PC-3 (cell line): ENCODE measurements at places on chromosomes 7 and 10.

GRCh38 chr7:18509481-18509880 lies 13.9 kb downstream of the HDAC9 start:
- no peaks in the 10 kb centered on the region for H3K36me3 ChIP-seq
- peaks cover 38% of the 10 kb centered on the region for H3K4me1 ChIP-seq
- peak overlapping the region; percentile 99 for H3K27ac ChIP-seq
- DNase-seq, result no peak
- H3K4me3 ChIP-seq, result peak overlapping the region; percentile 73
- H3K27me3 ChIP-seq, result no peaks in the 10 kb centered on the region

- no peak overlapping the region for H3K27ac ChIP-seq
- H3K36me3 ChIP-seq, result no peaks in the 10 kb centered on the region
- H3K27me3 ChIP-seq, result no peaks in the 10 kb centered on the region
Observed at GRCh38 chr7:18940593-18941134, 176.8 kb downstream of the TWIST1 start.

DNA sequence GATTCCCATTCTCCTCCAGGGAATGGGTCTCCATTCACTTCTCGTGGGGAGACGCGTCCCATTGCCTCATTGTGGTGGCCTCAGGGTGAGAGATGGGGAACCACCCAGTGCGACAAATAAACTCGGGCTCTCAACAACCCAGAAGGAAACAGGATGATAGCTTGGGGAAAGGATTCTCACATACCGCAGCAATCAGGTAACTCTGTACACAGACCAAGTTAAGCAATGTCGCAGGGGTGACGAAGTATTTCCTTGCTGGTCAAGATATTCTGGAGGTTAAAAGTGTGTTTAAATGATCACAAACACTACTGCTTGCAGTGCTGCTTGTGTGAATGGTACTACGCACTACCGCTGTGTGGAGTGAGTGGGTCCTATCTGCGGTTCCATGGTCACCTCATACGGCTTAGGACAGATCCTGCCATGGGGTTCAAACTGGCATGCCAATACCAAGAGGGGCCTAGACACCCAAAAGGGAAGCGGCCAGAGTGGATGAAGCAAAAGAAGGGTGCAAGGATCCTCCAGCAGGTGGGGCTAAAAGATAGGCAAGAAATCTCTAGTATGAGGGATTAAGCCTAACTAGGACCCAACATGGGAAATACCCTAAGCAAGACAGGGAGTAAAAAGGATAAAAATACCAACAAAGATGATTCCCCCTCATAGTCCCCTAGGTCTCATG lies 143.8 kb upstream of the TMEM106B start:
- peaks cover 29% of the 10 kb centered on the region for H3K4me1 ChIP-seq
- no peaks in the 10 kb centered on the region for H3K27me3 ChIP-seq
- peak overlapping the region; percentile 100 for H3K27ac ChIP-seq
- H3K4me3 ChIP-seq, result peak overlapping the region; percentile 58
- DNase-seq, result peak; percentile 83

DNA sequence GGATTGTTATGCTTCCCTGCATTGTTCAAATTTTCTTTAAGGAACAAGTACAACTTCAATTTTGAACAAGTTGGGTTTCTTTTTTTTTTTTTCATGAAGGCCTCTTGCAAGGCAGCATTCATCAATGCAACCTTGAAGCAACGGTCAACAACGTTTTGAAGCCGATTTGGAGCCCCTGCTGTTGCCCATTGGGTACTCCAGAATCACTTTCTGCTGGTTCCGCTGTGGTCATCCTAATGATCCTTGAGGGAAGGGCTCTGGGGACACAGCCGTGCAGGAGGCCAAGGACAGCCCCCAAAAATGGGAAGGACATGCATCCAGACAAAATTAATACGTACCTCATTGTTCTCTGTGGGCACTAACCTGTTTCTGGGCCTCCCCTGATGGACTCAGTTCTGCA lies 84.6 kb upstream of the MGMT start:
- H3K27me3 ChIP-seq, result no peaks in the 10 kb centered on the region
- no peaks in the 10 kb centered on the region for H3K4me1 ChIP-seq
- no peaks in the 10 kb centered on the region for H3K36me3 ChIP-seq
- H3K4me3 ChIP-seq, result no peak overlapping the region

GRCh38 chr10:101829561-101830315 lies 11.5 kb upstream of the OGA start:
- peak overlapping the region; percentile 80 for H3K27ac ChIP-seq
- peaks cover 20% of the 10 kb centered on the region for H3K4me1 ChIP-seq
- H3K4me3 ChIP-seq, result no peak overlapping the region
- no peak for DNase-seq
- H3K36me3 ChIP-seq, result no peaks in the 10 kb centered on the region
- H3K27me3 ChIP-seq, result no peaks in the 10 kb centered on the region

DNA sequence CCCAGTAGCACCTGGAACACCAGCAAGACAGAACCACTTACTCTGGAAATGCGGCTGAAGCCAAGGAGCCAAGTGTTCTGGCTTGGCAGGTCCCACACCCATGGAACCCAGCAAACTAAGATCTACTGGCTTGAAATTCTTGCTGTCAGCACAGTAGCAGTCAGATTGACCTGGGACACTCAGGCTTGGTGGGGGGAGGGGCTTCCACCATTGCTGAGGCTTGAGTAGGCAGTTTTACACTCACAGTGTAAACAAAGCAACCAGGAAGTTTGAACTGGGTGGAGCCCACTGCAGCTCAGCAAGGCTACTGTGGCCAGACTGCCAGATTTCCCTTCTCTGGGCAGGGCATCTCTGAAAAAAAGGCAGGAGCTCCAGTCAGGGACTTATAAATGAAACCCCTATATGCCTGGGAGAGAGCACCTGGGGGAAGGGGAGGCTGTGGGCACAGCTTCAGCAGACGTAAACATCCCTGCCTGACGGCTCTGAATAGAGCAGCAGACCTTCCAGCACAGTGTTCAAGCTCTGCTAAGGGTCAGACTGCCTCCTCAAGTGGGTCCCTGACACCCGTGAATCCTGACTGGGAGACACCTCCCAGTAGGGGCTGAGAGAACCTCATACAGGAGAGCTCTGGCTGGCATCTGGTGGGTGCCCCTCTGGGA lies 121.2 kb downstream of the MTERF1 start:
- no peaks in the 10 kb centered on the region for H3K27me3 ChIP-seq
- peak; percentile 93 for DNase-seq
- H3K27ac ChIP-seq, result peak overlapping the region; percentile 59
- peak overlapping the region; percentile 38; the same call in 1 of the 2 replicates for H3K4me3 ChIP-seq

DNA sequence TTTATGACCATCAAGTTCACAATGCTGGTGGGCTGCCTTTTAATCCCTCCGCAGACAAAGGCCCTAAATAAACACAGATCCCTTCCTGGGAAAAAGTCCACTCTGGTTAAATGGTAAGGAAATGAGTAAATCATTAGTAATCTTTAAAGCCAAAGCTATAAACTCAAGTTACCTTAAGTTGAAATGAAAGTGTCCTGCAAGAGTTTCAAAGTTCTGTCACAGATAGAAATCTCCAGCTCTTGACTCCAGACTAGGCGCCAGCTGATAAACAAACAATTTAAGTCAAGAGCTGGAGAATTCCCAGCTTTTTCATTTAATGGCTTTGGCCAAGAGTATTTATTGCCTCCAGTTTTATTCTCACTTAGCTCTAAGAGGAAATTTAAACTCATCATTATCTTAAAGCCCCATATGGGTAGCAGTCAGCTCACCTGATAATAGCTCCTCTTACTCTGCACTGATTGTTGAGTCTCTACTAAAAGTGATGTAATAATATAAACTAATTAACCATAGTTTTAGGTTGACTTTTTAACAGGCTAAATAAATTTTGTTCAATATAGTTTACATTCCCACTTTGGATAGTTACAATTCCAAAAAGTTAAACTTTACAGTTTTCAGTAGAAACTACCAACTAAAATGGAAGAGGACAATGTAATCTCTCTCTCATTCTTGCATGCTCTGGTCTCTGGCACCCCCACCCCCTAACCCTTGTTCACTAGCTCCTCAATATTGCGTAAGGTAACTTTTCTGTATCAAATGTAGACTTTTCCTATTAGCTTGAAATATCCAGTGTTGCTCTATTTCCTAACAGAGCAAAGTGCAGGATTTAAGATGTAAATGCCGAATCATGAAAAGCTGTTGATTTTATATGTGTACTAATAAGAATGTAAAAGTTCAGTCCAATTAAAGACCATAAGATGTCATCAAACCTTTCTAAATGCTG lies 56.1 kb downstream of the HIBADH start:
- DNase-seq, result peak; percentile 90
- H3K27me3 ChIP-seq, result no peaks in the 10 kb centered on the region
- H3K27ac ChIP-seq, result peak overlapping the region; percentile 91
- peaks cover 37% of the 10 kb centered on the region for H3K4me1 ChIP-seq
- peak overlapping the region; percentile 5; the same call in 1 of the 2 replicates for H3K4me3 ChIP-seq

GRCh38 chr10:101380353-101381017 lies 26.5 kb downstream of the BTRC start:
- H3K4me3 ChIP-seq, result no peak overlapping the region
- H3K27ac ChIP-seq, result no peak overlapping the region
- no peaks in the 10 kb centered on the region for H3K36me3 ChIP-seq
- peak; percentile 19 for DNase-seq
